NCI-H1694 treated with DMSO at 0.1 percent for 48 hours (cell line): ENCODE measurements at places on chromosomes 3 and 15.

DNA sequence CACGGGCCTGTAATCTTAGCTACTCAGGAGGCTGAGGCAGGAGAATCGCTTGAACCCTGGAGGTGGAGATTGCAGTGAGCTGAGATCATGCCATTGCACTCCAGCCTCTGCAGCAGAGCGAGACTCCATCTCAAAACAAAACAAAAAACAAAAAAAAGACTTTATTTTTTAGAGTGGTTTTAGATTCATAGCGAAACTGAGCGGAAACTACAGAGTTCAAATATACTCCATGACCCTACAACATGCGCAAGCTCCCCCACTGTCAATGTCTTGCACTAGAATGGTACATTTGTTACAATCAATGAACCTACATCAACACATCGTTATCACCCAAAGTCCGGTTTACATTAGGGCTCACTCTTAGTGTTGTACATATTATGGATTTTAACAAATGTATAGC, 2.2 kb upstream of the CRTAP start:
- DNase-seq = no peak

- DNase-seq = no peak
These were observed 36.4 kb upstream of the GSK3B start for GRCh38 chr3:120130656-120131055.

DNA sequence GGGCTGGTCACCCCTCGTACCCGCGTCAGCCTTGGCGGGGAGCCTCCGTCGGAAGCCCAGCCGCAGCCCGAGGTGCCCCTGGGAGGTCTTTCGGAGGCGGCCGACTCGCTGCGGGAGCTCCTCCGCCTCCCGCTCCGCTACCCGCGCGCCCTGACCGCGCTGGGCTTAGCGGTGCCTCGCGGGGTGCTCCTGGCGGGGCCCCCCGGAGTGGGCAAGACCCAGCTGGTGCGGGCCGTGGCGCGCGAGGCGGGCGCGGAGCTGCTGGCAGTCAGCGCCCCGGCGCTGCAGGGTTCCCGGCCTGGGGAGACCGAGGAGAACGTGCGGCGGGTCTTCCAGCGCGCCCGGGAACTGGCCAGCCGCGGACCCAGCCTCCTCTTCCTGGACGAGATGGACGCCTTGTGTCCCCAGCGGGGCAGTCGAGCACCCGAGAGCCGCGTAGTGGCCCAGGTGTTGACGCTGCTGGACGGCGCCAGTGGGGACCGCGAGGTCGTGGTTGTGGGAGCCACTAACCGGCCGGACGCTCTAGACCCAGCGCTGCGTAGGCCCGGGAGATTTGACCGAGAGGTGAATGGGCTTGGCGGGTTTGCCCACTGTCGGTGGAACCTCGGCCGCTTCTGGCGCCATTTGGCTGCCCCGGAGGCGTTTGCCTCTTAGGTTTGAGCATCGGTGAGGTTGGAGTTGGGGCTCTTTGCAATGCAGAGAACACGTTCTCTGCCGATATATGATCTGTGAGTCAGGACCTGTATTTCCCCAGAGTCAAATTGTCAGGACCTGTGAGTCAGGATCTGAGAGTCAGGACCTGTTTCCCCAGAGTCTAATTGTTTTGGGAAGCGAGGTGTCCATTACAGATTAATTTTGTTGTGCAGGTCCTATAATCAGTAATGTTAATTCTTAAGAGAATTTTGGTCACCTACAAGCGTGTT, 24.9 kb upstream of the GATM start:
- no peak for DNase-seq

DNA sequence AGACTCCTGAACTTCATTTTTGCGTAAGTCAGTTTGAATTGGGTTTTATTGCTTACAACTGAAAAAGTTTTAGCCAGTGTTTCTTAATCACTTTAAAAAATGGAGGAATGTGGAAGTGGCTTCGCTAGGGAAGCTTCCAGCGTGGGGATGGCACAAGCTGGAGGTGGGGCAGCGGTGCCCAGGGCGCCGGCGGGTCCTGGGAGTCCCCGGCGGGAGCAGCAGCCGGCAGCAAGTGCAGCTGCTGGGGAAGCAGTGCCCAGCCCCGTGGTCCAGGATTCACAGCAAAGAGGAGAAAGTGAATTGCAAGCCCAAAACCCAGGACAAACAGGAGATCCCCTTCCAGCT, 301.8 kb upstream of the PROK2 start:
- no peak for DNase-seq

- no peak for DNase-seq
These were observed 740.4 kb downstream of the TUSC7 start for GRCh38 chr3:117450026-117450425.

DNA sequence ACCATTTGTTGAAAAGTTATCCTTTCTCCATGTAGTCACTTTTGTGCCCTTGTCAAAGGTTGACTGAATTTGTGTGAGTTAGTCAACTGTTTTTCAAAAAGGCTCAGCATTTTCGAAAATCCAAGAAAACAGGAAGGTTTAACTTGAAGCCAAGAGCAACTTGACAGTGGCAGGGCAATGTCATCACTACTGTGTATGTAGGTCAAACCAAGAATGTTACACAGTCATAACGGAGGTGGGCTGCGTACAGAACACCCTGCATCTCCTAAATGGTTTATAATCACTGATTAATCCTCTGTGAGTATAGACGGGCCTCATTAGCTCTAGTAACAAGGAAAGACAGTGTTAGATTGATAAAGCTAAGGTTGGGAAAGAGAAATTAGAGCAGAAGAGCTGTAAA, 1064.9 kb downstream of the FHIT start:
- no peak for DNase-seq

GRCh38 chr15:78260489-78260888, 3.9 kb upstream of the DNAJA4 start:
- no peak for DNase-seq

GRCh38 chr15:85128621-85129020, 147.0 kb downstream of the PDE8A start:
- no peak for DNase-seq

DNA sequence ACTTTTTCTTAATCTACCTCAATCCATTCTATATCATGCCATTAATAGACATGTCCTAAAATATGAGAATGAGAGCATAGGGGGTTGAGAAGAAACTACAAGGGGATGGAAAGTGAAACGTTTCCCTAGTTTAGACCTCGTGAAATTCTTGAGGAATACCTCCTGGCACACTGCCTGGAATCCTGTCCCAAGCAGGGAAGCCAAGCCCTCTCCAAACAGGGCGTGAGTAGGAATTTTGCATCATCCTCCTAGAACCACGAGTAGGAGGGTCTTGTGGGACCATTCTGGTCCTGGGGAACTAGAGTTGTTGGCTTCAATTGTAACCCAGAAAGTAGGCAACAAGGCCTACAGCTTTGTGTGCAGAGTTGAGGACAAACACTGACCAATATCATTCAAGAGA, 19.6 kb upstream of the C3orf80 start:
- DNase-seq = no peak

GRCh38 chr15:81174792-81175327, 21.8 kb upstream of the IL16 start:
- no peak for DNase-seq

GRCh38 chr15:77611767-77612166, 20.9 kb downstream of the LINGO1 start:
- no peak for DNase-seq

DNA sequence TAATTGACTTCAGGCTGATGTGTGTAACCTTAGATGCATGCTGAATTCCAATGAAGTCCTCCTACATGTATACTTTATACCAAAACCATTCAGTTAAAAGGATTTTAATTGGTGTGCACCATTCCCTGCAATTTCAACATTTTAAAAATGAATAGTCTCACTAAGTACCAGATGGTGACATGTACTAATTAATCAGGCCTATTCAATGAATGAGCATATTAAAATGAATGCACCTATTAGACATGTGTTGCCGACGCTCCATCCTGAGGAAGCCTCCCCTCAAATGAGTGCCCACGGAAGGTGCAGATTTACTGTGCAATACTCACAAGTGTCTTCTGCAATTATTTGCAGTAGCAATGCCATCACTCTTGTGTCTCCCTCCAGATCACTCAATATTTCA, 124.7 kb upstream of the TSPAN3 start:
- DNase-seq = peak; percentile 35

GRCh38 chr15:35649575-35649974, 103.6 kb upstream of the DPH6 start:
- DNase-seq = no peak

DNA sequence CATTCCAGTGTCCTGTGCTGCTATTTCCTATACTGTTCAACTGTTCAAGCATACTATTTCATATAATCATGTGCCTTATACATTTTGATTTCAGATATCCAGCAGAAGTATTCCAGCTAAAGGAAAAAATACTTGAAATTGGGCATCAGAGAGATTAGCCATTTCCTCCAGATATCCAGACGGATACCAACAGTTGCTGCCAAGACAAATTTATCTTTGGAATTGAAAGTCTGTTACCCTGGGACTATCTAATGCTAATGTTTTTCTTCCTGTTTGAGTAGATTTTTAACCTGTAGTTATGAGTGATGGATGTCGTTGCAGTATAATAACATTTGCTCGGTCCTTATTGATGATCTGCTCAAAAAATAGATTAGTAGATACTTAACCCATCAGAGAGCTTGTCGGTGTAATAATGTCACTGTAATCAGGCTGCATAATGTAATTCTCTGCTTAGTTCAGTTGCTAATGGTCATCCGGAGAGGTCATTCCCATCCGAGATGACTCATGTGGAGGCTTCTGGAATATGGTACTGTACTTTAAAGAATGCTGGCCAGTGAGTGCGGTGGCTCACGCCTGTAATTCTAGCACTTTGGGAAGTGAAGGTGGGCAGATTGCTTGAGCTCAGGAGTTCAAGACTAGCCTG, 51.5 kb downstream of the TIMP4 start:
- DNase-seq = no peak

- no peak for DNase-seq
These were observed 308.1 kb upstream of the RASGRP1 start for GRCh38 chr15:38872732-38873131.

GRCh38 chr3:70108072-70108471, 108.5 kb downstream of the SAMMSON start:
- DNase-seq = no peak

- DNase-seq = no peak
These were observed 73.0 kb downstream of the LIPC start for GRCh38 chr15:58504674-58505234.

GRCh38 chr3:27826448-27826847, 104.3 kb upstream of the EOMES start:
- no peak for DNase-seq

- no peak for DNase-seq
These were observed 88.1 kb downstream of the RTP4 start for GRCh38 chr3:187456250-187456649.

DNA sequence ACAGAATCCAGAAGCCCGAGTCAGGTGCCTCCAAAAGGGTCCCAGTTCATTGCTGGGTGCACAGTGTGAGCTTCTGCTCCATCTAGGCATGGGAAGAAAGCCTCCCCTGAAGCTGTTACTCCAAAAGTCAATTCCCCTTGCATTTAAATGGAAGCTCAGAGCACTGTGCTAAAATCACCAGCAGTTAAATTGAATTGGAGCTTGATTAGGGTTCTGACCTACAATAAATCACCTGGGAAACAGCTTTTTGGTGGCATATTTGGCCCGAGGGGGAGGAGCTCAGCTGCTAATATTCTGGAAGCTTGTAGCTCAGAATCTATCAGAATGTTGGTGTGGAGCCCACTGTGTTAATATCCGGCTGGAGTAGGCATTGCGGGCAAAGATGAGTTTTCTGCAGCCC, 87.1 kb upstream of the RGMA start:
- DNase-seq = no peak

- DNase-seq = no peak
These were observed 872 bp downstream of the DLEC1 start for GRCh38 chr3:38039899-38040261.

DNA sequence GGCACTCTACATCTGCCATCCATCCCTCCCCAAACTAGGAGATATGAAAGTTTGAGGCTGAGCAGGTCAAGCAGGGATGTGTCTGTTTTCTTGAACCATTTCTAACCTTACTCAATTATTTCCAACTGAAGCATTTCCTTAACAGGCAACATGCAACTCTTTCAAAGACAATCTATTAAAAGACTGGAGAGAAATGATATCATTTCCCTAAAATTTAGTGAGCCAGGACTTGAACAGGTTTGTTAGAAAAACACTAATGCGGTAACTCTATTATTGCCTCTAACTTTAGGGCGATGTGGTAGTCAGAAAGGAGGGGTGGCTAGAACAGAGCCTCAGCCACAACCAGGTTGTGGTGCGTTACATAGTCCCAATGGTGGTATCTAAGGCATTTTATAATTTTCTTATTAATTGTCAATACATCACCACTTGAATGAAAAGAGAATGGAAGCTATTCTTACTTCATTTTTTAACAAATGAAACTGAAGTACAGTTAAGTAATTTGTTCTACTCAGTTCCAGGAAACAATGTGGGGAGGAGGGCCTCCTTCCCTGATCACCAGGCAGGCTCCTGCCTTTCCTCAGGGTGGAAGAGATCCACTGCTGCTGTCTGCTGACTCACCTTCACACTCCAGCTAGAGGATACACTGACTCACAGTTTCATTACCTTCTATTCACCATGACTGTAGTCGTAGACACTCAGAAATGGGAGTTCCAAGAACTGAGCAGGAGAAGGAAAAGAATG, 22.8 kb downstream of the MYO1E start:
- no peak for DNase-seq

DNA sequence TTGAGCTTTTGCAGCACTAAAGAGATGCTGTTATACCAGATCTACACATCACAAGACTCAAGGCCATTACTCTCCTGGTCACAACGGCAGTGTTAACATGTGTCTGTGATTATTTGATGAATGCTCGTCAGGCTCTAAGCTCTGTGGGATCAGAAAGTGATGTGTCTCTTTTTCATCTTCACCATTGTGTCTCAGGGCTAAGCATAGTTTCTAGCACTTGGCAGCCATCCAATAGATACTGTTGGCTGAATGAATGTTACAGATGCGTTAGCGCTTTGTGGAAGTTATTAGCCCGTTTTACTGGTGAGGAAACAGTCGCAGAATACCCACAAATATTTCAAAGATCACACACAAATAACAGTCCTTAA, 1.2 kb upstream of the FAM81A start:
- DNase-seq = no peak

- DNase-seq = no peak
These were observed 103.4 kb upstream of the CGNL1 start for GRCh38 chr15:57272771-57273357.

- no peak for DNase-seq
These were observed 44.1 kb downstream of the KLHL25 start for GRCh38 chr15:85750319-85751290.

DNA sequence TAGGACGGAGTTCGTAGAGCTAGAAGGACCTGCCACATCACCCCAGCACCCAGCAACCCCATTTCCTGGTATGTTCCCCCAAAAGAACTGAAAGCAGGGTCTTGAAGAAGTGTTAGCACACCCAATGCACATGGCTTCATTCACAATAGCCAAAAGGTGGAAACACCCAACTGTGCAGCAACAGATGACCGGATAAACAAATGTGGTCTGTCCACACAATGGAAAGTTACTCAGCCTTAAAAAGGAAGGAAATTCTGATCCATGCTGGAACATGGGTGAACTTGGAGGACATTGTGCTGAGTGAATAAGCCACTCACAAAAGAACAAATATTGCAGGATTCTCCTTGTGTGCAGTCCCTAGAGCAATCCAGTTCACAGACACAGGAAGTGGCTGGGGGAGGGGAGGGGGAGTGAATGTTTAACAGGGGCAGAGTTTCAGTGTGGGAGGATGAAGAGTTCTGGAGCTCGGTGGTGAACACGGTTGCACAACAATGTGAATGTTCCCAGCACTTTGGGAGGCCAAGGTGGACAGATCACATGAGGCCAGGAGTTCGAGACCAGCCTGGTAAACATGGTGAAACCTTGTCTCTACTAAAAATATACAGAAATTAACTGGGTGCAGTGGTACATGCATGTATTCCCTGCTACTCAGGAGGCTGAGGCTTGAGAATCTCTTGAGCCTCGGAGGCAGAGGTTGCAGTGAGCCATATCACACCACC, 157.5 kb downstream of the NUP210 start:
- DNase-seq = no peak

GRCh38 chr3:25520926-25521559, 93.0 kb downstream of the RARB start:
- DNase-seq = no peak
